ENCODE measurements at places on chromosomes 5 and 9.

- DNase-seq: no peak
Observed at GRCh38 chr5:95620030-95620869, at the start of gene GPR150. TSS of gene GPR150 (plus strand) at chr5:95620087. CDS start at chr5:95620276, 189 bp downstream.

- no peak for DNase-seq
Observed at GRCh38 chr5:57207681-57208080, 33.8 kb downstream of the GPBP1 start.

GRCh38 chr5:19940192-19940591 lies 47.8 kb downstream of the CDH18 start:
- no peak for DNase-seq

- DNase-seq: no peak
Observed at GRCh38 chr9:134454476-134454857, 128.2 kb downstream of the RXRA start.

DNA sequence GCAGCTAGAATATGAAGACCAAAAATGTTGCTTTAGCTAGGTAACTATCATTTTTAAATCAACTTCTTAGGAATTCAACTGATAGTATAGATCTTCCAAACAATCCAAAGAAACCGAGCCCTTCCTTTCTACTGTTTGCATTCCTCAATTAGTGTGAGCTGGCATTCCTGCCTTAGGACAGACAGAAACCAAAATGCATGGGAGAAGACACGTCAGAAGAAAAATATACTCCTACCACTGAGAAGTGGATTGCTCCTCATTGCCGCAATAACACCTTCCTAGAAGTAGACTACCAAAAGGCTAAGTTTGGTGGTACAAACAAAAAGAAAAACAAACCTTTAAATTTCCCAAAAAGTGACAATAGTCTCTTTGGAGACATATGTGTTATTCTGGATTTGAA lies 440.0 kb downstream of the SEMA5A start:
- no peak for DNase-seq

DNA sequence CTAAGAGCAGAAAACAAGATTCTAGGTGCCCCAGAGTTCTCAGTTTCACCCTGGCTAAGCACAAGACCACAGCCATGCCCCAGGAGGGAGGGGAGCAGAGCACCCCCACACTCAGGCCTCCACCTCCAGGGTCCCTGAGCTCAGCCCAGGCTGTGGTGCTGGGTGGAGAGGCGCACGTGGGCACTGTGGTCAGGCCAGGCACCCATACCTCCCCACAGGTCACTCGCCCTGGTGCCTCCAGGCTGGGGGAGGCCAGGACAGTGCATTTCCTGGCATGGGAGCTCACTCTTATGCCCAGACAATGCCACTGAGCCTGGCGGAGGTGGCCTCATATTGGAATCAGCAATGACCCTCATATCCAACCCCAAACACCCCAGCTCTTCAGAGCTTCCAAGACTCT lies 78.8 kb downstream of the HRH2 start:
- no peak for DNase-seq

- DNase-seq: no peak
Observed at GRCh38 chr5:1291611-1292080, 3.2 kb downstream of the TERT start.

DNA sequence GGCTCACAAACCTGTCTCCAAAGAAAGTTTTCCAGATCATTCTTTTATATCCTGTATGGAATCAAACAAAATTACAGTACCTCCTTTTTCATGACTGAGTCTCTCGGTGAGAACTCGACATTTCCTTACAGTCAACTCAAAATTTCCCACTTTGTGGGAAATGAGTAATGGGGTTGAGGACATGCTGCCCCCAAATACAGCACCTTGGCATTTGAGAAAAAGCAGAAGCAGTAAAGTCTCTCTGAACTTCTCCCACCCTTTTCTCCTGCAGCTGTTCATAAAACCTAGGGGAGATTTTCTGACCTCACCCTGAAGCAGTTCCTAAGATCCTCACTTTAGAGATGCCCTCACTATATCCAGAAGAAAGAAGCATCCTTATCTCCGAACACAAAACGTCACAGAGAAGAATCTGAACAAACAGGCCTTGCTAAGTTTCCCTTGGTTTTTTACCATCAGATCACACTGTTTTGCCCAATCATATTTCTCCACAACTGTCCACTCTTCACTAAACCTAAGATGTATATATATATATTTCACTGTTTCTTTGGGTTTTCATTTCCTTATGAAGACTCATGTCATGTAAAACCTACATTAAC lies 96.1 kb upstream of the APC start:
- DNase-seq: no peak

- no peak for DNase-seq
Observed at GRCh38 chr5:385321-385720, 57.7 kb upstream of the EXOC3 start.

DNA sequence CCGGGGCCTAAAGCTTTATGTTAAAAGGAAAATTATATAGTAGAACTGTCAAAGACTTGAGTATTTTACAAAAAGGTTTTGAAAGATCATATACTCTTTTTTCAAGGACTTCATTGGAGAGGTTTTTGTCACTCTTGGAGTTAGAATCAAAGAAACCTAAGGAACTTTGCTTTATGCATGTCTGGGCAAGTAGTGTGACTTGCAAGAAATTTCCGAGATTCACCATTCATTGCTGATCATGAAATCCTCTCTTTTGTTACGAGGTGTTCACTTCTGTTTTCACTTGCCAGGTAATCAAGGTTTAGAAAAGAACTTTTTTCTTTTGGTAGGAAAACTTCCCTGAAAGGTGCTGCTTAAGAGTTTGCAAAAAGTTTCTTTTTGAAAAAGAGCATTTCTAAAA lies 64.8 kb downstream of the NUP214 start:
- no peak for DNase-seq

DNA sequence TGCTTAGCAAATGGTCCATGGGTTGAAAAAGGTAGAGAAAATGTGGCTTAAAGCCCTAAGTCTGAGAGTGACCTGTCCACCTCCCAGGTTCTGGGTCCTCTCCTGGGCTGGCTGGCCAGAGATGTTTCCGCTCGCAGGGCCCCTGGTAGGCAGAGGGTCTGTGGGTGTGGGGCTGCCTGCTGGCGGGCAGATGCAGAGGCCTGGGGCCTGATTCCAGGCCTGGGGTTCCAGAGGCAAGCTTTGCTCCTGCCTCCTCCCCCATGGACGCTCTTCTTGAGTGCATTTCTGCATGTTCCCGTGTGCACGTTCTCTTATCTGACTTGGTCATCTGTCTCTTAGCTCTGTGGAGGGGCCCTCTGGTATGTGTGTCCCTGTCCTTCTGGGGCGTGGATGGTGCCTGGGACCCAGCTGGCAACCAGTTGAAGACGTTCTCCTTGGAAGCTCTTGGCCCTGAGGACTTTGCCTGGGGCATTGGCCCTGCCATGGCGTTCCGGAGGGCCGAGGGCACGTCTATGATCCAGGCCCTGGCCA lies 3.8 kb downstream of the MIGA2 start:
- DNase-seq: no peak

DNA sequence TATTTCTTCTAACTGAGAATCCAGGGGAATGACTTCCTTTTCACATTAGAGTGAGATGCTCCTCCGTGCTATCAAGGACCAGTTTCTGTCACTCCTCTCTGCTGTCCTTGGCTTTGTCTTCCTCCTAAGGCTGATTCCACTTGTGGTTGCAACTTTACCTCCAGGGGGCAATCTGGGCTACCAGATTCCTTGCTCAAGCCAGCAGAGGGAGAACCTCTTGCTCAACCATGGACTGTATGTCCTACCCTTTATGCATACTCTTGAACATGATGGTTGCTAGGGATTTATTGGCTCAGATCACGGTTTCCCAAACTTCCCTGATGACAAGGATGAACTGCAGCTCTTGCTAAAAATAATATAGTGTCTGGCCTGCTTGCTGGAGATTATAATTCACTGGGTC lies 24.0 kb downstream of the NNT start:
- DNase-seq: no peak

- DNase-seq: no peak
Observed at GRCh38 chr5:61525512-61526206, 193.6 kb downstream of the ZSWIM6 start.

- DNase-seq: peak; percentile 59
Observed at GRCh38 chr9:113403646-113404045, 2.6 kb upstream of the ALAD start.

DNA sequence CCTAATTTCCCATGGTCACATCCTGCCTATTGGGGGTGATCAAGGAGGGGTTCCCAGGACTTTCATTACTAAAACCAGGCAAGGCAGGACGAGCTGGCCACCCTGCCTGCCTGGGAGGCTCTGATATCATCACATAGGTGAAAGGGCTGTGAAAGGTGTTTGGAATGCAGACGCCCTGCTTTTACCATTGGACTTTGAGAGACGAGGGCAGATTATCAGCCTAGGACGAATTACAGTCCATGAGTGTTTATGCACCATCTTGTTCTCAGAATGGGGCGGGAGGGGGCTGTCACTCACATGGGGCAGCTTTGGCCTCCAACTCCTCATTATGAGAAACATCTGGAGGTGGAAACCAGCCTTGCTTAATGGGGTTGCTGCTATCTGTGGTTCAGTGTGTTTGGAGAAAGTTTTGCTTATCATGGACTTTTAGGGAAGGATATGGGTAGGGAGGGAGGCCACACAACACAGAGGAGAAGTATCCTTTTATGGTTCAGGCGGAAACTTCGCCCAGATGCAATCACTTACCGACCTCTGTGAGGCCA lies 69.8 kb upstream of the UBTD2 start:
- DNase-seq: no peak

- DNase-seq: no peak
Observed at GRCh38 chr5:108148715-108149139, 233.2 kb downstream of the FBXL17 start.

- no peak for DNase-seq
Observed at GRCh38 chr9:16150501-16150900, 597.7 kb downstream of the CCDC171 start.

DNA sequence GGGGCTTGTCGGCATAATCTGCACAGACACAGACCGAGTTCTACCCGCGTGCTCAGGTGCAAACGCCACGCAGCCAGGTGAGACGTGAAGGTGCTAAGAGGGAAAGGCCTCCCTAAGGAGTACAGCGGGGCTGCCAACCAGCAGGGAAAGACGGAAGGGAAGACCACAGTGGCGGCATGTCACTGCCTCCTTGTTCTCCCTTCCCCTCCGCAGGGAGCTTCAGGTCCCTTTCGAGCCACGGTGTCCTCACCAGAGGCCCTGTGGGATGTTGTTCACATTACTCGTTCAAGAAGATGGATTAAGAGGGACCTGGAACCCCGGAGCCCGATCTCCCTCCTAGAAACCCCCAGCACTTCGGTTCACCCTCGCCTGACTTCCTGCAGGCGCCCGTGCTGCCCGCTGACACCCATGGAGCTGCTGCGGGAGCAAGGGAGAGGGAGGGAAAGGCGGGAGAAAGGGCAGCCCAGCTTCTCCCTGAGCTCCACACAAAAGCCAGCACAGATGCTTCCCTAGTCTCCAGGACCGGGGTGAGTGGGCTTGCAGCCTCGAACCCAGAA lies 686 bp downstream of the BRD9 start:
- no peak for DNase-seq

DNA sequence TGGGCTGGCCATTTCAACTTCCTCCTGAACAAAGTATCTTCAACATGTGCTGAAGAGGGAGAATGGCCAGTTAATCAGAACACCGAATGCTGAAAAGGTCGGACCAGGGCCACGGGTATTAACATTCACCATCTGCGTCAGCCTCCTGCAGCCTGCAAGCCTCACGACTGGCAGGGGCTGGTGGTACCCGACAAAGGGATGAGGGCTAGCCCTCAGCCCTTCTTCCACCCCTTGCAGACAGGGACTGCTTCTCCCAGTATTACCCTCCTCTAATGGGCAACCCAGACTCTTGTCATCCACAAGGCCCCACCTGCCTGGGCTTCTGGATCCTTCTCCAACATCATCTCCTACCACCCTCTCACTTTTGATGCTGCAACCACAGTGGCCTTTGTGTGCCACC lies 246.6 kb downstream of the FSTL4 start:
- no peak for DNase-seq

DNA sequence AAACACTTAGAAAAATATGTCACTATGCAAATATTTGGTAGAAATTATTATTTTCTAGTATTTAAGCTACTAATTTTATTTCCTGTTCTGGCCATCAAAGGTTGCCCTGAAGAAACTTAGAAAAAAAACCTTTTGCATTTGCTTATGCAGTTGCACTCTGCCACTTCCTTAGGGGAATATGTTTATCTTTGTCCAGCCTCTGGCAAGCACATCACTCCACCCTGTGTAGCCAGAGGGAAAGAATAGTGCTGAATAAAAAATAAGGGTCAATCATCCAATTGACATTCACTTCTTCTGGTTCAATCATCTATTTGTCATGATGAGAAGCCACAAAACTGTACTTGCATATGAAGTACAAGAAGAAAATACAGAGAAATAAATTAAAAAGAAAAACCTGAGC lies 72.8 kb downstream of the CETN3 start:
- DNase-seq: no peak

- no peak for DNase-seq
Observed at GRCh38 chr5:123805300-123805699, 293.3 kb downstream of the CSNK1G3 start.

DNA sequence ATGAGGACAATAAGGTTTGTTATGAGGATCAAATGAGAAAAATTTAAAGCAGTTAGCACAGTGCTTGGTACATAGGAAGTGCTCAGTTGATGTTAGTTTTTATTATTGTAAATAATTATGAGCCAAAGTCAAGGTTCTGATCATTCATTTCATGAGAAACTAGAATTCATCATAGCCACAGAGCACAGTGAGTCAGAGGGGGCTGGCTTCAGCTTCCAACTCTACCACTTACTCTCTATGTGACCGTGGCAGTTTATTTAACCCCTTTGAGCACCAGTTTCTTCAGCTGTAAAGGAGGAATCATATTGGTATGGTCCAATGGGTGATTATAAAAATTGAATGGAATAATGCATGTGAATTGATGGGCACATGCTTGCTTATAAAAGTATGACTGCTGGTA lies 39.4 kb downstream of the KLHL3 start:
- no peak for DNase-seq

DNA sequence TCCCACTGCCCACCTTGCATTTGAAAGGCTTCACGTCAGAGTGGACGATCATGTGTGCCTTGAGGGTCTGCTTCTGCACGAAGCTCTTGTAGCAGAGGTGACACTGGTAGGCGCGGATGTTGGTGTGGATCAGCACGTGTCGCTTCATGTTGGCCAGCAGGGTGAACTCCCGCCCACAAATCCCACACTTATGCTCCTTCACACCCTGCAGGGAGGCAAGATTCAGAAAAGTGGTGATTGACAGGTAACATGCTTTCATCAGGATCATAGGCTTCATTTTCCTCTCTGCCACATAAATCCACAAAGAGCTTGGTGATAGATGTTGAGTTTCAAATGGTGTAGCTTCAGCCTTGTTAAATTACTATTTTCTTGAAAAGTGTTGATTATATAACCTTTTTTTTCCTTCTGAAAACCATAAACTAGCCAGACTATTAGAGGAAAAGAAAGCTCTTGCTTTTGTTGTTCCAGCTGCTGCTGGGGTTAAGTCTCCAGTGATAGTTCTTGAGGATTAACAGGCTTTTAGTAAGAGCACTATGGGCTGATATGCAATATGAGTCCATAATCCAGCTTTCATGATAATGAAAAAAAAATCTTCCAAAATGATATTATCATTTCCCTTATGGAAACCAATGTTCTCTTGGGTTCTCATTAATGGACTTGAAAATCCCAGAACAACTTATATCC lies 50.7 kb downstream of the ZNF366 start:
- DNase-seq: no peak
